NCI-H345 (cell line): ENCODE measurements at places on chromosomes 11 and 22.

DNA sequence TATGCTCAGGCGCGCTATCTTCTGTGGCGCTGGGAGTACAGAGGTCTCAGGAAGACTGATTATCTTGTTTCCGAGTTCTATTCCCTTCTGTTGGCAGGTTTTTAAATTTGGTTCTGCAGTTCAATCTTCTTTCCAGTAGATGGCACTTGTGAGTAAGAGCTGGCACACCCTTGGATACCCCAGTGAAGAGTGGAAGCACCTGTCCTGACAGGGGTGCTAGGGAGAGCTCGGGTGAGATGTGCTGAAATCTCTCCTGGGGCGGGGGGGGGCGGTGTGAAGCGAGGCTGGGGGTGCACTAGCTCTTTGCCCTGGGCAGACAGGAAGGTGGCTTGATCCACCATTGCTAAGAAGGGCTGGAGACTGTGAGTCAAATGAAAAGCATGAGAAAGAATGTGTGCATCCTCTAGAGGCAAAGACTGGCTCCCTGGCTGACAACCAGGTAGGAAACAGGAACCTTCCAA lies 679.9 kb upstream of the CCDC179 start:
- DNase-seq, result peak; percentile 40

GRCh38 chr11:111335549-111335948 lies 37.2 kb downstream of the POU2AF3 start:
- DNase-seq, result no peak

- no peak for DNase-seq
Observed at GRCh38 chr11:18093959-18094358, 11.9 kb downstream of the SAAL1 start.

DNA sequence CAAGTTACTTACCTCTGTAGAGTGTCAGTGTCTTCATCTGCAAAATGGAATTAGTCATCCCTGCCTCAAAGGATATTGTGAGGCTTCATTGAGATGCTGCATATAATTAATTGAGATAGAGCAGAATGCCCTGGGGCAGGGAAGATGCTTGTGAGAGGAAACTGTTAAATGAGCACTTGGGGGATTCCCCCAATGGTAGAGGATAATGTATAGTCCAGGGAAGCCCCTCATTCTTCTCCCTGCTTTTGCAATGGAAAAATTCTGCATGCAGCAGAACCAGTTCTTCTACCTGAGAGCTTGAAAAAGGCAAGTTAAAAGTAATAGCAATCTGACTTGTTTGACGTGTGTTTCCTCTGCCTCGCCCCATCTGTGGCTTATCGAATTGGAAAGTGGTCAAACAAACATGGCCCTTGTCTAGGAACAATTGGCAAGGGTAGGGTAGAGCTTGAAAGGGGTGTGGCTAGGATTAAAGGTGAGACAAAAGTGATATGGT lies 90.9 kb downstream of the NAV2 start:
- DNase-seq, result peak; percentile 32

DNA sequence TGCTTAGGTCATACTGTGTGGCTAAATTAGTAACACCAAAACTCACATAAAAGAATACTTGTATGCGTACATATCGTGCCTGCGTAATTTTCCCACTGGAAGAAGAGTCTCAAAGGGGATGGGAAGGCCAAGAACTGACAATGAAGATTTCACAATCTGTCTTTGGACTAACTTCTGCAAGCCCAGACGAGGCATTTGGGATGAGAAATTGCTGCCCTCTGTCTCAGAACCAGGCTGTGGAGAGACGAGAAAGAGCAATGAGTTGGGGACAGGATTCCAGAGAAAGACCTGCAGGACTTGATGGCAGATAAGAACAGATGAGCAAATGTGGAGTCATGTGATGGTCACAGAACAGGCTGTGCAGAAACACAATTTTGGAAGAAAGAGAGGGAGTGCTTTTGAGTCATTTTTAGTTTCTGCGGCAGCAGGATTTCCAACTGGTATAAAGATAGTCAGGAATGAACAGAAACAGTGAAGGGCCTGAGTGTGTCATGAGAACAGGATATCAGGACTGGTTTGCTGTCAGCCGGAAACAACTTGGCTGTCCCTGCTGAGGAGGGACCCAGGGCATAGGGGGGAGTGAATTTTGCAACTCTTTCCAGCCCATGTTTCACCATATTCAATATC lies 82.7 kb upstream of the CTSC start:
- no peak for DNase-seq

GRCh38 chr22:35582861-35583670 lies 34.1 kb downstream of the MB start:
- peak; percentile 60 for DNase-seq

- no peak for DNase-seq
Observed at GRCh38 chr11:72773696-72774095, 20.2 kb downstream of the STARD10 start.

GRCh38 chr11:11505190-11505589 lies 116.6 kb downstream of the GALNT18 start:
- no peak for DNase-seq

GRCh38 chr11:113119966-113120736 lies 158.9 kb downstream of the NCAM1 start:
- no peak for DNase-seq

DNA sequence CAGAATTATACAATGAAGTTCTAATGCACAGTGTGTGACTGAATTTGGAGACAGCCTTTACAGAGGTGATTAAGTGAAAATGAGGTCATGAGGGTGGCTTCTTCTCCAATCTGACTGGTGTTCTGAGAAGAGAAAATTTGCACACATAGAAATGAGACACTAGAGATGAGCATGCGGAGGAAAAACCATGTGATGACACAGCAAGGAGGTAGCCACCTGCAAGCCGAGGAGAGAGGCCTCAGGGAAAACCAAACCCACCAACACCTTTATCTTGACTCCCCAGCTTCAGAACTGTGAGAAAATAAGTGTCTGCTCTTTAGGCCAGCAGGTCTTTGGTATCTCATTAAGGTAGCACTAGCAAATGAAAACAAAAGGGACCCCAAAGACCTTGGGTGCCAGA lies 93.2 kb downstream of the GGTLC2 start:
- DNase-seq, result no peak

- no peak for DNase-seq
Observed at GRCh38 chr11:116651737-116652237, 121.0 kb downstream of the BUD13 start.

- DNase-seq, result no peak
Observed at GRCh38 chr22:49589811-49590210, 237.9 kb downstream of the BRD1 start.

DNA sequence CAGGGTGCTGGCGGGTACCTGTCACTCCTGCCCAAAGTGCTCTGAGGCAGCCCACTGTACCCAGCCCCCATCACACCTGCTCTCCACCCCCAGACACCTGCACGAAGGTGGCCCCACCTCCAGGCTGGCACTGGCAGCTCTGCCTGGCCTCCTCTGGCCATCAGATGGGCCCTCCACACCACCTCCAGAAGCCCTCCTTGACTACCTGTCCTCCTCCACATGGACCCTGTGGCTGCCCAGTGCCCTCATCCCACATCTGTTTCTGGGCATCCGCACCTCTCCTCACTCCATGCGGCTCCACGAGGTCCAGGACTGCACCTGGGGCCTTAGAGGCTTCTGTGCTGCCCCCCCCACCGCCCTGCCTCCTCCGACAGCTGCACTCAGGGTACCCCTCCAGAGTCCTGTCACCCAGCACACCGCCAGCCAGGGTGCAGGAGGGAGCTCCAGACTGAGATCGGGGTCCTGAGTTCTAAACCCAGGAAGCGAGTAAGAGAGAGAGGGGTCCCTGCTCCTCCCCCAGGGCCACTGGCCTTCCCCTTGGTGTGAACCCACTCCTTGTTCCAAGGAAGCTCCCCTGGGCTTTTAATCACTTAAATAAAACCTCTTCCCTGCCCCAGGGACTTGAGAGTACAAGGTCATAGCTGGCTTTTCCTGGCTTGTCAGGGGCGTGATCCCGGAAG lies 1.7 kb downstream of the CTSD start:
- DNase-seq, result no peak

DNA sequence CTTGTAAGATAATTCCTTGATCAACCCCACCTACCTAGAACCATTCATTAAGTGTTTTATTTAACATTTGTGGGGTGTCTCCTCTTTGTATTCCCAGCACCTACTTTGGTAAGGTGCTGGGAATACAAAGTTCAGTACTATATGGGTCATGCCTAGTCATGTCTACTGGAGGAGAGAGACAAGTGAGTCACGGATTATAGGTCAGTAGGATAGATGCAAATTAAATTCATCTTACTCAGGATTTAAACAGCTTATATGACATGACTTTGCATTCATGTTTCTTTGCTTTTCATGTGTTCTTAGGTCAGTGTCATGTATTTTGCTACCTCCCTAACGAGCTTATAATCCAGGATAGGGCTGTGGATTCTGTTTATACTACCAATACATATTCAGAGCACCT lies 3.4 kb upstream of the FADS1 start:
- DNase-seq, result no peak

- DNase-seq, result no peak
Observed at GRCh38 chr11:64736654-64737053, 7.3 kb downstream of the RASGRP2 start.

GRCh38 chr11:93187290-93187689 lies 10.5 kb downstream of the SLC36A4 start:
- no peak for DNase-seq
